Glutamatergic neuron (in vitro differentiated cells): ENCODE measurements at places on chromosomes 1 and 21. TPM values are rescaled to one million over a fixed set of nuclear protein-coding genes. Genes with fewer than 3 reads are reported as not detected.

CD2 gene
- not detected for total RNA-seq

INAVA gene
- 2.4 TPM for total RNA-seq

LCE1E gene
- total RNA-seq = not detected

FAM167B gene
- total RNA-seq = 2.5 TPM

PRDM15 gene
- total RNA-seq = 10.2 TPM

PTGER3 gene
- total RNA-seq = 0.29 TPM

CLEC20A gene
- not detected for total RNA-seq

CCDC185 gene
- not detected for total RNA-seq

SYT11 gene
- total RNA-seq = 419 TPM

KRTAP6-3 gene
- not detected for total RNA-seq

ACTA1 gene
- 1.9 TPM for total RNA-seq

EPHA2 gene
- total RNA-seq = 0.29 TPM

SMPDL3B gene
- not detected for total RNA-seq

CA6 gene
- total RNA-seq = not detected

DISC1 gene
- total RNA-seq = 9.1 TPM

NIBAN1 gene
- total RNA-seq = 2.4 TPM

LORICRIN gene
- not detected for total RNA-seq

ZNF672 gene
- total RNA-seq = 30.5 TPM

FMO4 gene
- total RNA-seq = 0.56 TPM
